ENCODE measurements at places on chromosomes 13 and 19. TPM values are rescaled to one million over a fixed set of nuclear protein-coding genes. Genes with fewer than 3 reads are reported as not detected.

POLR1D gene
- total RNA-seq = 73.3 TPM

RDH8 gene
- not detected for total RNA-seq

CGB5 gene
- 0.56 TPM for total RNA-seq

DNA sequence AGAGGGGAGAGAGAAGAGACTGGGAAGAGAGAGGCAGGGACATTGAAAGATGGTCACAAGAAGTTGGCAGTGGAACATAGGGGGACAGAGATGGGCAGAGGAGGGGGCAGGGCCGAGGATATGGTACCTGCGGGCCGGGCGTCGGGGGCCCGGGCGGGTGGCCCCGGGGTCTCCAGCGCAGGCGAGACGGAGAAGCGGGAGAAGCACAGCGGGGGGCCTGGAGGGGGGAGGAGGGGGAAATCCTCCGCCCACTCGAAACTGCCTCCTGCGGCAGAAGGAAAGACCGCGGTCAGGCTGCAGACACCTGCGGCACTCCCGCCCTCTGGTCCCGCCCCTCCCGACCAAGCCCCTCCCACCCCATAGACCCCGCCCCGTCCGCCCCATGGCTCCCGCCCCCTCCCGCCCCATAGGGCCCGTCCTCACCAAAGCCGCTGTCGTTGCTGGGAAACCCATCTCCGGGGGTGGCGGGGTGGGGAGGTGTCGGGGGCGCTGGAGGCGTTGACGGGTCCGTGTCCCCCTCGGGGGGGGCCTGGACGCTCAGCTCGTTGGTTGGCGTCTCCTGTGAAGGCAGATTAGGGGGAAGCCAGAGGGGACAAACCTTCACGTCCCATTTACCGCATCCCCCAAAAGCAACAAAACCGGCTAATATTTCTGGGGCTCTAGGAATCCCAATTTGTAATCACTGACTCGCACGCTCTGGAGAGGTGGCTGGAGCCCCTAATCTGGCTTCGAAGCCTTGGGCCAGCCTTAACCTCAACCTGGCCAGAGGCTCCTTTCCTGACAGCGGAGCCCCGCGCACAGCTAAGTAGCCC, 20.4 kb downstream of the LMTK3 start:
- peak; percentile 51 for DNase-seq

GRCh38 chr13:40993987-40994386, 25.1 kb downstream of the ELF1 start:
- peak; percentile 45 for DNase-seq

DNA sequence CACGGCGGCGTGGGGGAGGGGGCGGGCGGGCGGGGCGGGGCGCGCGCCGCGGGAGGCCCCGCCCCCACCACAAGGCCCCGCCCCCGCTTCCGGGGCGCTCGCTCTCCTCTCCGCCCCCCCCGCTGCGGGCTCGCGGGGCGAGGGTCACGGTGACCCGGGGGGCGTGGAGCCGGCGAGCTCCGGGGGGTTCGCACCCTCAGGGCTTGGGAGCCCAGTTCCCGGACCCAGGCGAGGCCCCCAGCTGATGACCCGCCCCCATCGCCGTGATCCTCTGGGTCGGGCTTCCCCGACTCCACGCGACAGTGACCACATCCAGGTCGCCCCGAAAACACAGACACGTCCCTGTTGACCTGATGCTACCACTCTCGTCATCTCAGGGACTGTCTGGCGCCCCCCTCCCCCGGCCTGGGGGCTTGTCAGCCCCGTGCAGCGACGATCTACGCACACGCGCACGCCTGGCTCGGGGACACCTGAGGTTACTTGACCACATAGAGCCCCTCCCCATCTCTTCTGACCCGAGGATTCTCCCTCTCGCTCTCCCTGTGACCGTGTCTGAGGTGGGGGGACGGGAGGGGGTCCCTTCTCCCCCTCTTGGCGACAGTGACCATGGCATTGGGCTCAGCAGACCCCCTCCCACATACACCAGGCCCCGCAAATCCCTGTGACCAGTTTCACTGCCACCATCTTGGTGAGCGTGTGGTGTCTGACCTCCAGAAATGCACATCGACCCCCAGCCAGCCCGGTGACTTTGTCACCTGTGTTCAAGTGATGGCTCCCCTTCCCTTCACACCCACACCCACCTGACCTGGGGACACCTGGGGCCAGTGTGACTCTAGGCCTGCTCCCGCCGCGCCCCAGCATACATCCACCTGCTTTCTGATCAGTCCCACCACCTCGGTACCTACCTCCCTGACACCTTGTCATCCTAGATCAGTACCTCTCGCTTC, 670 bp downstream of the MAP2K7 start:
- DNase-seq = no peak

DNA sequence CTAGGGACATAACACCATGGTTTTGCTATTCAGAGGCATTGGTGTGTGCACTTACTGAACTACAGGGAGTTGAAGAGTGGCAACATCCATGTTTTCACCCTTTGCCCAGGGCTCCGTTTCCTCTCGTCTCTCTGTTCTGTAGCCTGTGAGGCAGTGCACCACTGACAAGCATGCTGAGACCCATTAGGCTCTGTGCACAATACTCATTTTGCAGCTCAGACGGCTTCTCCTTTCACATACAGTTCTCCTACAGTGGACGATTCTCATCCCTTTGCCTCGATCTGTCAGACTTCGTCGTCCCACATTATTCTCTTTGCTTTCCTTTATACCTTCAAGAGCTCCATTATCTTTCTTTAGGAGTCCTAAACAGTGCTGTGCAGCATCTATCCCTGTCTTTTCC, 403.7 kb downstream of the MYO16 start:
- DNase-seq = no peak

DNA sequence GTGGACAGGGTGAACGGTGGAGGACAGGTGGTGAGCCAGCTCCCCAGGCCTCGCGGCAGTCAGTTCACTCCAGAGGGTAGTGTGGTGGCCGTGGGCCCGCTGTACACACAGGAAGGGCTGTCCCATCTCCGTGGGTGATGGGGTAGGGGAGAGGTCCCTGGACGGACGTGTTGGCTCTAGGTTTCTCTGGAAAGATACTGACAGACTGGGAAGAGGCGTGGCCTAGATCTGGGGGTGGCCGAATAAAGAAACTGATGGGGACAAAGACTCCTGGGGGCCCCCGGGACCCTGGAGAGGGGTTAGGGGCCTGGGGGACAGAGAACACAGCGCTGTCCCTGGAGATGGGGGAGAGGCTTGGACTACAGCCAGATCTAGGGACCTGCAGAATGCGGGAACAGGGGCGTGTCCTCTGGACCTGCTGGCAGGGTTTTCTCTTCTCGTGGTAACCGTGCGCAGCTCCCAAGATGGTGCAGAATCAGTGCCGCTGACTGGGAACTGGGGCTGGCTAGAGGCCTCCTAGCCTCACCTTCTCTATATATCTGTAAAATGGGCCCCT, 4.0 kb upstream of the PRAM1 start:
- peak; percentile 32 for DNase-seq

Measured in thyroid gland (tissue), 4 donors.